Hippocampal formation (tissue), 2 donors: ENCODE measurements at places on chromosomes 7 and 10.
A peak's percentile ranks its signal among the peaks of the same experiment; 100 is the strongest.

- DNase-seq, result no peak
Observed at GRCh38 chr10:99427566-99428190, 2.7 kb downstream of the GOT1 start.

DNA sequence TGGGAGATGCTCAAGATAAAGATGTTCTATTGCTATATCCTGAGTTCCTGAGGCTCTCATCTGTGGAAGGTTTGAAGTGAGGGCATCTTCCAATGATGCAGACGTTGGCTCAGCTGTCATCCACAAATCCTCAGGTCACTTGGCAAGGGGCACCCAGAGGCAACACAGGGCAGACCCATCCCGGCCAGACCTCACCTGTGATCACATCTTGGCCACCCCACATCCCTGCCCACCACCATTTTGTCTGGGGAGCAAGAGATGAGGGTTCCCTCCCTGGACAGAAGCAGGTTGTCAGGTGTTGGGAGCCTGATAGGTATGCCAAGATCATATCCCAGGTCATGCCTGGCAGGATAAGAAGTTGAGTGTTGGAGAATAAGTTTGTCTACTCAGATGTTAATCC lies 918.2 kb upstream of the ZNF722 start:
- no peak for DNase-seq

GRCh38 chr7:55964261-55965099 lies at the start of gene NIPSNAP2:
NIPSNAP2 (plus strand) TSS chr7:55964585; CDS start chr7:55964610, 25 bp downstream.
- DNase-seq, result peak; percentile 72

DNA sequence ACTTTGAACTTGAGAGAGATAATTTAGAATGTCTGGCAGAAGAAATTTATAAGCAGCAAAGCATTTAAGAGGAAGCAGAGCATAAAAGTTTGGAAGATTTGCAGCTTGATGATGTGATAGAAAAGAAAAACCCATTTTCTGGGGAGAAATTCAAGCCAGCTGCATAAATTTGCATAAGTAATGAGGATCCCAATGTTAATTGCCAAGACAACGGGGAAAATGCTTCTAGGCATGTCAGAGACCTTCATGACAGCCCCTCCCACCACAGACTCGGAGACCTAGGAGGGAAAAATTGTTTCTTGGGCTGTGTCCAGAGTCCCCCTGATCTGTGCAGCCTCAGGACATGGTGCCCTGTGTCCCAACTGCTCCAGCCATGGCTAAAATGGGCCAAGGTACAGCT lies 263.6 kb upstream of the POT1 start:
- DNase-seq, result no peak

GRCh38 chr7:754531-755412 lies 27.7 kb upstream of the PRKAR1B start:
- no peak for DNase-seq

- no peak for DNase-seq
Observed at GRCh38 chr7:96157856-96158255, 164.0 kb downstream of the SLC25A13 start.

DNA sequence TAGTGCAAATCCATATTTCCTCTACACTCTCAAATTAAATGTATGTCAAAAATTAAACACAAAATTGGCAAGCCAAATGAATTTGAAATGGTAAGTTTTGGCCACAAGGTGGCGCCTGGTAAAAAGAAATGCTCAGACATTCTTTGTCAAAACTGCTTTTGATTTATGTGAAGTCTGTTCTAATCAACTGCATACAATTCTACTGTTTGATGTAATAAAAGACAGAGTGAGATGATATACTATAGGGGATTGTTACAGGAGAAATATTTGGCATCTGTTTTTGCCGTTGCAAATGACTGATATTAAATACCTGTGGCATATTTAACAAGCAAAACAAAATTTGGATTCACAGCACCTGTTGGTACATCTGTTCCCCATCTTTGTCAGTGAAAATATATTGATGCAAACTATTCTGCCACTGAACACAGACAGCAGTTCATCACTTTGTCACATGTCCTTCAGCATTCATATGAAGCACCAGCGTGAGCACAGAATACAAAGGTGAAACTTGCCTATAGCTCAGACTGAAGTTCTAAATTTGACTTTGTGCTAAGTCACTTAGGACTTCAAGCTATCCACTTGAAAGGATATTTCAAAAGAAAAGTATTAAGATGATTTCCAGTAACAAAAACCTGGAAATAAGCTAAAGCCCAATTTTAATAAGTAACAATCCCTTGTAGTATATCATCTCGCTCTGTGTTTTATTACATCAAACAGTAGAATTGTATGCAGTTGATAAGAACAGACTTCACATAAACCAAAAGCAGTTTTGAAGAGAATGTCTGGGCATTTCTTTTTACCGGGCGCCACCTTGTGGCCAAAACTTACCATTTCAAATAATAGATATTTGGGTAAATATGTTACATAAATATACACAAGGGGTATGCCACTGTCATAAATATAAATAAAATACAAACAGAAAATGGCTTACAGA lies 10.2 kb upstream of the CH25H start:
- peak; percentile 86 for DNase-seq

- DNase-seq, result no peak
Observed at GRCh38 chr7:156606691-156607331, 33.8 kb upstream of the RNF32 start.
